SK-N-SH (cell line): ENCODE measurements at places on chromosomes 6 and 20.

DNA sequence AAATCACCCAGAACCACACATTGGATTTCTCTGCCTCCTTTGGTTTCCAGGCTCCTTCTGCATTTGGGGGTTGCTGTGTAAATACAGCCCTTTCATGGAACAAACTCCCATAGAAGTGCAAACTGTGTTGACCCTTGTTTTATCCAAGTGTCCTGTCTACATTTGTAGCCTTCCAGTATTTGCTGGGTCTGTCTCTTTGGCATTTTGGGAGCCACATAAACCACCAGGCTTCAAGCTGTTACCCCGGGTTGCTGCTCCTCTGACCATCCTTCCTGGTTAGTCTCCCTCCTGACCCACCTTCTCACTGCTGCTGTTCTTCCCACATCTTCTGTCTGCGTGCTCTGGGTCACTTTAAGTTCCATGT lies 7.6 kb upstream of the MTHFD1L start:
- no peaks in the 10 kb centered on the region for H3K36me3 ChIP-seq
- H3K27ac ChIP-seq = peak overlapping the region; percentile 99
- no peak for DNase-seq
- no peak overlapping the region for H3K4me3 ChIP-seq
- peaks cover 7% of the 10 kb centered on the region; the same call in 1 of the 2 replicates for H3K4me1 ChIP-seq

- no peaks in the 10 kb centered on the region for H3K36me3 ChIP-seq
- no peak overlapping the region for H3K27ac ChIP-seq
- DNase-seq = no peak
- no peaks in the 10 kb centered on the region for H3K27me3 ChIP-seq
Measured at GRCh38 chr20:44662261-44662660, 10.8 kb upstream of the ADA start.

DNA sequence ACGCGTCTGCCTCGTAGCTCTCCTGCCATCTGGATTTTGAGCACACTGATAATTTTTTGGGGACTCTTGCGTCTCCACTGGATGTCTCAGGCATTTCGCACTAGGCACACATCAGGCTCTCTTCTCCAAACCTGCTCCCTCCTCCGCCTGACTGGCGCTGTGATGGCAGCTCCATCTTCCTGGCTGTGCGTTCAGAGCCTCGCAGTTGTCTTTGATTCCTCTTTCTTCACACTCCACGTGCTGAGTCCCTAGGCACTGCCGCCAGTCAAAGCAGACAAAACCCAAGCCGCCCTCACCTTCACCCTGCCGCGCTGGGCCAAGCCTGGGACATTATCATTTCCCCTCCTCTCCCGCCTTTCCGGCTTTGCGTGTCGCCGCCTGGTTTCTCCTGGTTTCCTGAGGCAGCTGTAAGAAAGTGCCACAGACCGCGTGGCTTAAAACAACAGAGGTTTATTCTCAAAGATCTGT lies 778 bp downstream of the PSMG4 start:
- H3K27ac ChIP-seq = peak overlapping the region; percentile 40; the same call in 1 of the 2 replicates
- H3K4me3 ChIP-seq = peak overlapping the region; percentile 75
- H3K27me3 ChIP-seq = no peaks in the 10 kb centered on the region; the same call in 1 of the 2 replicates
- peak; percentile 67 for DNase-seq
- peaks cover 23% of the 10 kb centered on the region; the same call in 1 of the 2 replicates for H3K4me1 ChIP-seq
- peaks cover 18% of the 10 kb centered on the region; the same call in 1 of the 2 replicates for H3K36me3 ChIP-seq

DNA sequence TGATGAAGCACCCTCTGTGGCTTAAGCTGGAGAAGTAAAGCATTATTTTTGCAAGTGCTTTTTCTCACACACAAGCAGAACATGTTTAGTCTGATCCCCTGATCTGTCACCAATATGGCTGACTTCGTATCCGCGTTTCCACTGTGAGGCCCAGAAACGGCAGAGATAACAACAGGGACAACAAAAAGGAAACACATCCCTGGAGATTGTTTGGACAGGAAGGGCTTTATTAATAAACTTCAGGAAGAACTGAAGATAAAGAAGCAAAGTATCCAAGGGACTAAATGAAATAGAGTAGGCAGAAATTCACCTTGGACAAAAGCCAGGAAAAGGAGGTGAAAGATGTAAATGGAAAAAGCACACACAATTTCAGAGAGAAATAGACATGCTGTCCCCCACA lies 49.2 kb downstream of the RARS2 start:
- DNase-seq = no peak
- H3K4me3 ChIP-seq = no peak overlapping the region
- peaks cover 55% of the 10 kb centered on the region for H3K36me3 ChIP-seq
- H3K27ac ChIP-seq = no peak overlapping the region
- H3K27me3 ChIP-seq = no peaks in the 10 kb centered on the region

DNA sequence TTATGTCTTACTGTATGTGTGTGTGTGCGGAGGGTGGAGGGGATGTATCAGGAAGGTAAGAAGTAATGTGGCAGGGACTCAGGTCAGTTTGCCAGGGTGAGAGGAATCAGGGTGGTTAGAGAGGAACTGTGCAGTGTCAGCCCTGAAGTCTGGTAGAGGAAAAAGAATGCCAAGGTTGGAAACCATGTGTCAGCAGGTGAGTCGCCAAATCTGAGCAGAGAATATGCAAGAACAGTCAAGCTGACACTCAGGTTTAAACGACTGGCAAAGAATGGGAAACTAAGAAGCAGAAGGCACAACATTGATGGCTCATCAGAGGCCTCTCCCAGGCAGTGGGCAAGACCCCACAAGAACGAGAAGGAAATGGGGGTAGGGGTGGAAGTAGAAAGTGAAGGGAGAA lies 107.5 kb upstream of the TBX18 start:
- no peaks in the 10 kb centered on the region for H3K36me3 ChIP-seq
- DNase-seq = no peak
- H3K4me3 ChIP-seq = no peak overlapping the region
- H3K27ac ChIP-seq = no peak overlapping the region

DNA sequence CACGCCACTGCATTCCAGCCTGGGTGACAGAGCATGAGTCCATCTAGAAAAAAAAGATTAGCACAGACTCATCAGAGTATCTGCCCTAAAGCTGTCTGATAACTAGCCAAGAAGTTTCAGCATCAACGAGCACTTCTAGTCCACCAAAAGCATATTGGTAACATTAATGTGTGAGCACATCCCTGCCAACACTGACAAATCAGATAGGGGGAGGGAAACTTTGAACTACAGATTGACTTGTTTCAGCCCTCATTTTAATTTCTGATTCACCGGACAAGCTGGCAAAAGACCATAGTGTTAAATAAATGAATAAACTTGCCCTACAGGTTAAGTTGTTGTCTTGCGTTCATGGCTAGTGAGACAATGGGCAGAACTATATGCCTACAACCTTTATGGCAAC lies 7.7 kb upstream of the SEC63 start:
- H3K4me3 ChIP-seq = no peak overlapping the region
- no peak overlapping the region for H3K27ac ChIP-seq
- no peaks in the 10 kb centered on the region for H3K36me3 ChIP-seq
- DNase-seq = no peak

DNA sequence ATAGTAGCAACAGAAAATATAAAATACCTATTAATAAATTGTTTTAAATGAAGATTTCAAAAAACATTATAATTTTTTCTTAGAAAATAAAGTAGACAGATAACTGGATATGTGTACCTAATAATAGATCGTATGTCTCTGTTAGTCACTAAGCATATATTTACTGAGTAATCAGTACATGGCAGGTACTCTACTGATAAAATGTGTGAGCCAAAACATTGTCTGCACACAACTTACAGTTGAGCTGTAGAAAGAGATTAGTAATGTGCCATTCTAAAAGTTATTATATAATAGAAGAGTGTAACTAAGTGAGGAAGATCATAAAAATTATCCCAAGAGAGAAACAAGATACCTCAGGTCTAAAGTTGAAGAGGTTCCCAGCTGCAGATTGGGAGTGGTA lies 929.9 kb upstream of the EPHA7 start:
- no peak overlapping the region for H3K4me3 ChIP-seq
- DNase-seq = no peak
- H3K27ac ChIP-seq = no peak overlapping the region
- no peaks in the 10 kb centered on the region for H3K27me3 ChIP-seq
- H3K4me1 ChIP-seq = no peaks in the 10 kb centered on the region

DNA sequence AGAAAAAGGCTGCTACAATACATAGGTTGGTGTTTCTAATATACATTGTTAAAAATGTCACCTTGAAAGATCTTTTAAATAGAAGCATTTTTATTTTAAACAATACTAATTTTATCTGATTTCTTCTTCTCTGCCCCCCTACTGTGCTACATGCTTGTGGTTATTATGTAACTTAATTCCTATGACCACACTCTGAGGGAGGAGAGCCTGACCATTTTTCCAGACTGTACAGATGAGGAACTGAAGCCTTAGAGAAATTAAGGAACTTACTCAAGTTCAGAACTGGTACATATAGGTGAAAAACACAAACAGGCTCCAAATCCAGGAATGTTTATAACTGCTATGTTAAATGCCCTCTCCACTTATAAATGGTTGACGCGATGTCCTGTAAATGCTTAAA lies 43.4 kb upstream of the ARHGAP18 start:
- H3K4me3 ChIP-seq = no peak overlapping the region
- H3K27me3 ChIP-seq = no peaks in the 10 kb centered on the region
- peak overlapping the region; percentile 96; the same call in 1 of the 2 replicates for H3K27ac ChIP-seq

DNA sequence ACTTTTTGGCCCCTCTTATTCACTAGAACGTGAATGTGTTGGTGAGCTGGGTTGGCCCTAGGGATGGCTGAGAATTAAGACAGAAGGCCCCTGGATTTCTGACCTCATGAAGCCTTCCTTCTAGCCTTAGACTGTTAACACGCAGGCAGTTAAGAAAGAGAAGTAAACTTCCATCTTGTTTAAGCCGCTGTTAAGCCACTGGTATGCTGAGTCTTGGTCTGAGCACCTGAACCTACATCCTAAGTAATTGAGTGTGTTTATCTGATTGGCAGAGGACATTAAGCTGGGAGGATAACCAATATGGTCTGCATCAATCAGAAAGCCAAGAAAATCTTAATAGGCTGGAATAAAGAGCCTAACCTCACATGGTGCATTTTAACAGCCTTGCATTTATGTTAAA lies 535.0 kb upstream of the ARID1B start:
- H3K27ac ChIP-seq = no peak overlapping the region
- no peak overlapping the region for H3K4me3 ChIP-seq
- no peaks in the 10 kb centered on the region for H3K4me1 ChIP-seq
- H3K27me3 ChIP-seq = no peaks in the 10 kb centered on the region

- peaks cover 45% of the 10 kb centered on the region for H3K27me3 ChIP-seq
- H3K4me1 ChIP-seq = no peaks in the 10 kb centered on the region
- no peaks in the 10 kb centered on the region for H3K36me3 ChIP-seq
- H3K4me3 ChIP-seq = no peak overlapping the region
Measured at GRCh38 chr20:63045401-63045800, 38.6 kb upstream of the BHLHE23 start.

GRCh38 chr6:36095497-36096391 lies 34.6 kb upstream of the MAPK13 start:
- H3K27ac ChIP-seq = no peak overlapping the region
- no peak for DNase-seq
- peaks cover 18% of the 10 kb centered on the region for H3K36me3 ChIP-seq
- no peaks in the 10 kb centered on the region for H3K4me1 ChIP-seq

GRCh38 chr6:168837254-168838036 lies 396.5 kb downstream of the SMOC2 start:
- H3K27ac ChIP-seq = no peak overlapping the region
- no peak for DNase-seq
- H3K4me3 ChIP-seq = no peak overlapping the region; the same call in 1 of the 2 replicates
- no peaks in the 10 kb centered on the region for H3K36me3 ChIP-seq
- H3K27me3 ChIP-seq = no peaks in the 10 kb centered on the region

DNA sequence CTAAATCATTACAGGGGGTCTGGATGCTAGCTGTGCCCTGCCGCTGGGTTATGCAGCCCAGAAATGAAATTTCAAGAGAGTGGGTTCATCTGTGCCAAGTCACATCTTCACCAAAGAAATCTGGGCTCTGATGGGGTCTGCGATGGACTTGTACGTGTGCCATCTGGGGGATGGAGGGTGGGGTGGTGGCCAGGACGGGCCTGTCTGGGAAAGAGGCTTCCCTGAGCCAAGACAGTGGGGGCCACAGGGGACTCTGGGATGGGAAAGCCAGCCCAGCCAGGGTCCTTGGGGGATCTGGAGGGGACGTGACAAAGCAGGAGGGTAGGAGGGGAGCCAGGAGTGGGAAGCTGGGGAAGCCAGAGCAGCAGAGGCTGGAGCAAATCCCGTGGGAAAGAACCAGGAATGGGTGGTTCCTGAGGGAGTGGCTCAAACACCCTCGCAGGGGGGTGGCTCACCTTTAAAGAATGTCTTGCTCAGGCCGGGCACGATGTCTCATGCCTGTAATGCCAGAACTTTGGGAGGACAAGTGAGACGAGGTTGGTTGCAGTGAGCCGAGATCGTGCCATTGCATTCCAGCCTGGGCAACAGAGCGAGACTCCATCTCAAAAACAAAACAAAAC lies 36.3 kb upstream of the SULF2 start:
- H3K36me3 ChIP-seq = no peaks in the 10 kb centered on the region
- no peaks in the 10 kb centered on the region for H3K4me1 ChIP-seq
- no peak overlapping the region for H3K4me3 ChIP-seq

DNA sequence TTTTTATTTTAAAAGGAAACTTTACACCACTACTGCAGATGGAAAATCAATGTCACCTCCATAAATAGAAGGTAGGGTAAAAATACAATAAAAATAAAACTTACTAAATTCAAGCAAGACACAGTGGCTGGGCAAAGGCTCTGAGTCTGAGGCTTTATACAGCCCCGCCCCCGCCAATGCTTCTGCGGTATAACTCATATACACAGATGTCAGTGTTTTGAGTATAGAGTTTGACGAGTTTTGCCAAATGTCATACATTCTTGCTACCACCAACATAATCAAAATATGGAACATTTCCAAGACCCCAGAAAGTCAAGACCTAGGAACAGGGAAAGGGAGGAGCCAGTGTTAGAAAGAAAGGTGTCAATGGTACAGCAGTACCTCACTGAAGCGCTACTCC lies 12.8 kb downstream of the NFATC2 start:
- H3K4me1 ChIP-seq = peaks cover 8% of the 10 kb centered on the region; the same call in 1 of the 2 replicates
- H3K36me3 ChIP-seq = no peaks in the 10 kb centered on the region
- no peaks in the 10 kb centered on the region for H3K27me3 ChIP-seq

GRCh38 chr6:63997734-63998133 lies 362.1 kb downstream of the PHF3 start:
- no peak overlapping the region for H3K27ac ChIP-seq
- no peak overlapping the region for H3K4me3 ChIP-seq
- no peak for DNase-seq
- no peaks in the 10 kb centered on the region for H3K36me3 ChIP-seq
- H3K27me3 ChIP-seq = no peaks in the 10 kb centered on the region

DNA sequence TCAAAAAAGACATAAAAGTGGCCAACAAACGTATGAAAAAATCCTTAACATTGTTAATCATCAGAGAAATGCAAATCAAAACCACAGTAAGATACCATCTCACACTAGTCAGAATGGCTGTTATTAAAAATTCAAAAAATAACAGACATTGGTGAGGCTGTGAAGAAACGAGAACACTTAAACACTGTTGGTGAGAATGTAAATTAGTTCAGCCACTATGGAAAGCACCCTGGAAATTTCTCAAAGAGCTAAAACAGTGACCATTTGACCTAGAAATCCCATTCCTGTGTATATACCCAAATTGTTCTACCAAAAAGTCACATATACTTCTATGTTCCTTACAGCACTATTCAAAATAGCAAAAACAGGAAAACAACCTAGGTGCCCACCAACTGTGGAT lies 24.9 kb upstream of the NT5E start:
- H3K36me3 ChIP-seq = no peaks in the 10 kb centered on the region
- peaks cover 8% of the 10 kb centered on the region; the same call in 1 of the 2 replicates for H3K4me1 ChIP-seq
- no peaks in the 10 kb centered on the region for H3K27me3 ChIP-seq
- H3K27ac ChIP-seq = no peak overlapping the region

- H3K27me3 ChIP-seq = no peaks in the 10 kb centered on the region
- no peak overlapping the region for H3K27ac ChIP-seq
- H3K4me1 ChIP-seq = no peaks in the 10 kb centered on the region
- no peak overlapping the region for H3K4me3 ChIP-seq
- H3K36me3 ChIP-seq = no peaks in the 10 kb centered on the region
Measured at GRCh38 chr6:155980768-155981079, 525.1 kb upstream of the NOX3 start.
